ENCODE measurements at places on chromosomes 16 and 17. TPM values are rescaled to one million over a fixed set of nuclear protein-coding genes. Genes with fewer than 3 reads are reported as not detected.

- DNase-seq, result no peak
Measured at GRCh38 chr16:11410376-11411058, 65.3 kb downstream of the RMI2 start.

GRCh38 chr17:9644910-9645751 is at the start of gene USP43:
Gene USP43, plus strand, starts transcription at chr17:9645517. Its CDS starts 116 bp downstream, at chr17:9645633.
- no peak for DNase-seq

DNA sequence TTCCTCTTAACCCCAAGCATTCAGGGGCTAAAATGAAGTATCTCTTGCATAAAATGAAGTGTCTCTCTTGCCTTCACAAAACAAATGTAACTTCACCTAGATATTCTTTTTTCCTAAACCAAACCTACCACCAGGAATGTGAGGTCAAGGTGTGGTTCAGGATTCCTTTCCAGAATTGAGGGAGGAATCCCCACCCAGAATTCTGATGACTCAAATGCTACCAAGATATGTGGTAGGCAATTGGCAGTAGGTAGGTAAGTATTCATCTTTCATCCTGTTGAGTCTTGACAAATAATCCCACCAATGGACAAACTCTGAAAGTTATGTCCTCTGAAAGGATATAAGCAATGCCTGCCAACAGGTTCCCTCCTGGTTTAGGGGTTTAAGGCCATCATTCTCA is 26.2 kb downstream of the TRIM16 start:
- DNase-seq, result no peak

GRCh38 chr16:73043828-73044467 is 4.0 kb downstream of the ZFHX3 start:
- peak; percentile 52 for DNase-seq

GRCh38 chr17:40104594-40105486 is 4.5 kb upstream of the NR1D1 start:
- no peak for DNase-seq

GRCh38 chr17:64728041-64728695 is 66.1 kb upstream of the SMURF2 start:
- no peak for DNase-seq

GRCh38 chr16:1900452-1900774 is 17.8 kb downstream of the HS3ST6 start:
- DNase-seq, result no peak

DNA sequence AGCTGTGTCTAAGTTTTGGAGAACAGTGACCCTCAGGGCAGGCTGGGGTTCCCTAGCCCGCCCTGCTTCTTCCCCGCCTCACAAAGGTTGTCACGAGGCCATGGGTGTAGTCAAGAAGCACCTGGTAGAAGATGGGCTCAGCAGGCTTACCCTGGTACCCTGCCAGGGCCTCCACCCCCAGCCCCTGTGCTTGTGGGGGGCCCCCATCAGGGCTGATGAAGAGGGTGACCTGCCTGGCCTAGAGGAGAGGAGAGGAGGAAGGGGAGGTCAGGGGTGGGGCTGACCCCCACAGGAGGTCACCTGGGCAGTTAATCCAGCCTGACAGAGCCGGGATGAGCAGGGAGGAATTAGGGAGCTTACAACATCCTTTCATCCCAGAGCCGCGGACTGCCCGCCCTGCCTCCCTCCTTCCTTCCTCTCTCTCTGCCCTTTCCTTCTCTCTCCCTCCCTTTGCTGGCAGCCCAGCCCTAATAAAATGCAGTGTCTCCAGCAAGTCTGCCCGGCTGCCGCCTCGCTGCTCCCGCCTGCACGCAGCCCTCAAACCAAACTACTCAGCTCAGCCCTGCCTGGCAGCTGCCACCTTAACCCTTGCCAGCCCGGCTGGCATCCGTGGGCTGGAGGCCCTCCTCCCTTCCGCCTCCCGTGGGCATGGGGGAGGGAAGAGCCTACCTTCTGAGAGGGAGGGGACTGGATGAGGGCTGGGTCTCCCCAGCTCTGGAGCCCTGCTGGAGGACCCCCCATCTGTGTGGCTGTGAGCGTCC is 7.2 kb downstream of the DLX3 start:
- DNase-seq, result no peak

PSMB10 gene
- 25.6 TPM for total RNA-seq

GRCh38 chr16:84832488-84833143 is 12.8 kb downstream of the CRISPLD2 start:
- peak; percentile 100 for DNase-seq

DNA sequence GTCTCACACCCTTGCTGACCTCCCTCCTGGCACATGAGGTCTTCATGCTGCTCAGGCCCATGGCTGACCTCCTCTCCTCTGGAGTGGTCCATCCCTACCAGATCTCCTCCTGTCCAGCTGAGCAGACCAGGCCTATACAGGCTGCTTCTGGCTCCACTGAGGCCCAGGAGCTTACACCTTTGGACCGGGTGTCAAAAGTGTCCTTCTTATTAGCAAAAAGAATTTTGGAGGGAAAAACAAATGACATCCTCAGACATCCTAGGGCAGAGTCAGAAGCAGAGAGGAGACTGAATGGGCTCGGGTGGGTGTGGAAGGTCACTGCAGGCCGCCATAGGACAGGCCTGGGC is 38.1 kb downstream of the WSB1 start:
- no peak for DNase-seq

- no peak for DNase-seq
Measured at GRCh38 chr17:58305626-58306025, 23.0 kb downstream of the TSPOAP1 start.

ABCA6 gene
- total RNA-seq, result under 0.01 TPM

NTN1 gene
- total RNA-seq, result under 0.01 TPM

SLC16A6 gene
- 0.54 TPM for total RNA-seq

DNA sequence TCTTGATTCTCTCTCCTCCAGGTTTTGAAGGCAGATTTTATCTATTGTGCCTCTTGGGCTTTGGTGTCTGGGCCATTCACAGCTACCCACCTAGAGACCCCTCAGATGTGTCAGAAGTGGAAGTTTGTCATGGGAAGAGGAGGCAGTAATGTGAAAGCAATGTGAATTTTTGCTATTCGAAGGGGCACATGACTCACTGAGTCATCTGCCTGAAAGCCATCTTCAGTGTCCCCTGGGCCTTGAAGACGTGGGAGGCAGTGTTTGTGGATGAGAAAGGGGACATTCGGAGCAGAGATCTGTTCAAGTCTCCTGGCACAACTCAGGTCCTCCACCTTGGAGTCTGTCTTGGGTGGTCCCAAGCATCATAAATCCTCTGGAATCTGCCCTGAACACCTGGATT is 530.2 kb downstream of the NPIPA7 start:
- no peak for DNase-seq

DNA sequence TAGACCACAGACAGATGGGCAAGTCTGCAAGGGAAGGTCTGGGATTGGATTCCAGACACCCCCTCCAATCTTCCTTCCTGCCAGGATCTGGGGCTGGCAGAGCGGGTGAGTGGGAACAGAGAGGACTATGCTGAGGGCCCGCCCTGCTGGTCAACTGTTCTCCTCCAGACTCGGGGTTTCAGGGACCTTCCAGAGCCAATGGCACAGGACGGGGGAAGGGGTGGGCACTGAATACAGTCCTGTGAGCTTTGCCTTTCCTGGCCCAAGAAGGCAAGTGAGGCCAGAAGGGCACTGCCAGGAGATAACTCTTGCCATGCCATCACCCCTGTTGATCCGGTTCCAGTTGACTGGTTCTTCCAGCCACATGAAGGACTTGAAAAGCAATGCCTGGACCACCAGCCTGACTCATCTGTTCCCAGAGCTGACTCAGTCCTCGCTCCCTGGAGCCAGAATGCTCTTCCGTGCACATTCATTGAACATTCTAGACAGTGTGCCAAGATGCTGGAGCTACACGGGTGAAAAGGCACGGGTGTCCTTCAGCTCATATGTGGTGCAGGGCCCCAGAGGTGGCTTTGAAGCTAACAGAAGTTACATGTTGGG is 533 bp upstream of the MEFV start:
- peak; percentile 24 for DNase-seq

NPIPA8 gene
- 1.1 TPM for total RNA-seq

GRCh38 chr16:89043636-89044417 is 49.8 kb upstream of the ACSF3 start:
- DNase-seq, result no peak

DNA sequence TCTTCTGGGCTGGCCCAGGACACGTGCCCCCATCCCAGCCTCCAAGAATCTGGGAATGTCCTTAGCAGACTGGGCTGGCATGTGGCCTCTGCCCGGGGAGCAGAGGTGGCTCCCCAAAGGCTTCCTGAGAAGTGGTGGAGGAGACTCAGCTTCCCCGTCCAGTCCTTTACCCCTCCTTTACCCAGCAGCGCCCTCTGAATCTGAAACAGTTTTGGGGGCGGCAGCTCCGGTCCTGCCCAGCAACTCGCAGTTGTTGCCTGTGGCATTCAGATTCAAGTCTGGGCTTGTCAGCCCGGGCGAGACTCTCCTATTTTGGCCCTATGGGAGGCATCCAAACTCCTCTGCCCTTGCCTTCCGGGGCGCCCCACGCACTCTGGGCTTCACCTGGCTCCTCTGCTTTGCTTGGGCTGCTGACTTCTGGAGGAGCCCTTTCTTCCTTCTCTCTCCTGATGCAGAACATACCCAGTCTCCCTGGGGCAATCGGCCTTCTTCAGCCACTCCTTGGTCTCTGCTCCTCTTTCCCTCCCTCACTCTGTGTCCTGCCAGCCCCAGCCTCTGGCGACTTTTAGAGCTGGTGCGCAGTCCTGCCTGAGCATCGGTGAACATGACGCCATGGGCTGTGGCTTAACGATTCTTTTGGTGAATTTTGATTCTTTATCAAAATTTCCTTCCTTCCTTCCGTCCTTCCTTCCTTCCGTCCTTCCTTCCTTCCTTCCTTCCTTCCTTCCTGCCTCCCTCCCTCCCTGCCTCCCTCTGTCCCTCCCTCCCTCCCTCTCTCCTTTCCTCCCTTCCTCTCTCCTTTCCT is 55.2 kb downstream of the CMIP start:
- DNase-seq, result no peak

GRCh38 chr16:87160701-87161337 is 156.4 kb downstream of the C16orf95 start:
- no peak for DNase-seq

GRCh38 chr16:85662482-85662812 is 26.3 kb downstream of the GINS2 start:
- DNase-seq, result no peak

DNA sequence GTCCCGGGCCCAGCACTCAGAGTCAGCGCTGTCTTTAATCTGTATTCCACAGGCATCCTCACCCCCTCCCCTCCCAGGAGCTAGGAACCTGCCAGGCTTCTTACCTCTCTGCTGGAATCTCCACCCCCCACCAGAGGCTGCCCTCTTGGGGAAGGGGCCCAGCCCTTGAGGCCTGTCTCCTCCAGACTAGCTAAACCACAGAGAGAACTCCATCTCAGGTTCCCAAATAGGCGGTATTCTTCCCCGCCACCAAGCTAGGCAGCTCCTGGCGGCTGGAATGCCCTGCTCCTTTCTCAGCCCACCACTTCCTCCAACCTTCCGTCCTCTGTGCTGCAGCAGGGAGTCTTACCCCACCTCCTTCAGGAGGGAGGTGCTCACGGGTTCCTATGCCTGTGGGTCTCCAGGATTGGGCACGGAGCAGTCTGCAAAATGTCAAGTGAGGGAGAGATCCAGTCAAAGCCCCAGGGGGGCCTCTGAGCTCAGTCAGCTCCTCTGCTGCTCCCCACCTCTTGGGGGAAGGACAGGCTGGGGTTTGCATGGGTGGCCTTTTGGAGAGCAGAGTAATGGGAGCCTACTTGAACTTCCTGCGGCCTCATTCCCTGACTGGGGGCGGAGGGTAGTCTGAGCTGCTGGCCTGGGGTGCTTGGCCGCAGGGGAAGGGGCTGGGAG is 55.7 kb downstream of the SREBF1 start:
- peak; percentile 65 for DNase-seq

DNA sequence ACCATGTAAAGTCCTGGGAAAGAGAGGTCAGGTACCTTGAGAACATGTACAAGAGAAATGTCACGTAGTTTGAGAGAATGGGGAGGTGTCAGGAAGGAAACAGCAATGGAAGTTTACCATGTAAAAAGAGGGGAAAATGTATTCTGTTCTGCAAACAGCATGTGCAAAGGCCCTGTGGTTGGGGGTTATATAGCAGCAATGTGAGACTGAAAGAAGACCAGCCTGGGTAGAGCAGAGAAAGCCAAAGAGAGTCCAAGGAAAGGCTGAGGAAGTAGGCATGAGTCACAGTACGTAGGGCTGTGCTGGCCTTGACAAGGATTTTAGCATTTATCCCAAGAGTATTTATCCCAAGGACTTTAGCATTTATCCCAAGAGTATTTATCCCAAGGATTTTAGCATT is 141.3 kb upstream of the CACNG3 start:
- DNase-seq, result no peak

DNA sequence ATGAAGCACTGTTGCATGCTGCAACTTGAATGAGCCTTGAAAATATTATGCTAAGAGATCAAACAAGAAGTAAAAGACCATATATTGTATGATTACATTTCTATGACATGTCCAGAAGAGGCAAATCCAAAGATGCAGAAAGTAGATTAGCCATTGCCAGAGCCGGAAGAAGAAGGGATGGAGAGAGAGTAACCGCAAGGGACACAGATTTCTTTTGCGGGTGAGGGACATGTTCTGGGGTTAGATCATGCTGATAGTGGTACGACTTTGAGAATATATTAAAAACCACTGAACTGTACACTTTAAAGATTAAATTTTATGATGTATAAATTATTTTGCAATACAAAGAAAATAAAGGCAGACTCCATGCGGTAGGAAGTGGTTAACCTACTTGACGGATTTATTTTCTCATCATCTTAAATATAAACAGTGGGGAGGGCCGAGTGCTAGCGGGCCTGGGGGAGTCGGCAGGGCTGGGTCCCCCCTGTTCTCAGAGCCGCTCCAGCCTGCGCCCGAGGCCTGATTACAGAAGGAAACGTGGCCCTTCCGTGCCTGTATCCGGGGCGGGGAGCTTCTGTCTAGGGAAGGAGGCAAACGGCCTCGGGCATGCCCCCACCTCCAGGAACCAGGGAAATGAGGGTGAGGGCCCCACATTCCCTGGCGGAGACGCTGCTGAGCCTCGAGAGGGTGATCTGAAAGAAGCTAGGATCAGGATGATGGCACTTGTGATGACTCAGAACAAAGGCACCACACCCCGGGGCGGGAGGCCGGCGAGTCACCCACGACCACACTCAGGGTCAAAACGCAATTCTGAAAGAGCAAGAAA is 48.0 kb downstream of the SHCBP1 start:
- peak; percentile 52 for DNase-seq

GRCh38 chr16:75621170-75621477 is 2.0 kb downstream of the ADAT1 start:
- peak; percentile 55 for DNase-seq

CES1 gene
- not detected for total RNA-seq

GRCh38 chr17:68356949-68357455 is 65.7 kb downstream of the ARSG start:
- DNase-seq, result no peak

All from IMR-90 (cell line).